SJSA1 (cell line): ENCODE measurements at places on chromosomes 3 and 15. TPM values are rescaled to one million over a fixed set of nuclear protein-coding genes. Genes with fewer than 3 reads are reported as not detected.

CCR8 gene
- not detected in 2 replicates for total RNA-seq

- DNase-seq = no peak
Measured at GRCh38 chr3:19808834-19809233, 125.2 kb downstream of the EFHB start.

DNA sequence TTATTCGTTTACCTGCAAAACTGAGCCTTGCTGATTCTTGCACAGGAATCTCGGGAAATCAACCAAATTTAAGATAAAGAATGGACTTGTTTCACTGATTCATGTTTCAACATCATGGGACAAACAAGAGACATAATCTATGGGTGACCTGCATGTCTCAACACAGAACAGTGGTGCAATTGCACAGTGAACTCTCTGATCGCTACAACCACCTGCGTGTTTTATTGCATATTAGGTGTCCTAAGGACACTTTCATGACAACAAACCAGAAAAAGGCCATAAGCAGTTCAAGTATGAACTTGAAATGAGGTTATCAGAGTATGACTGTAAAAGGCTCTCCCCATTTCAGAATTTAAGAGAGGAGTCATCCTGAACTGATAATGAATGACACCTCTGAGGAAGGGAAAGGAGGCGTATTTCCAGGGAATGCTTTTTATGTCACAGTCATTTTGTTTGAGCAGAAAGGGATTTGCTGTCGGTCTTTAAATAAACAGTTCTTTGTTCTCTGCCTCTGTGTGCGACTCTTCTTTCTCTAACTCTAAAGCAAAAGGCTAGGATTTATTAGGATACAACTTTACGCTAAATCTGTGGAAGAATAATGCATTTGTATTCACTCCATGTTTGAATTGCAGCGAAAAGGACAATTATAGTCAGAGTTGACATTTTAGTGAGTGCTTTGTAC lies 167.2 kb downstream of the RBMS3 start:
- no peak for DNase-seq

- no peak for DNase-seq
Measured at GRCh38 chr3:45065373-45065720, 39.2 kb downstream of the CLEC3B start.

PLXNA1 gene
- 28.7 and 44.4 TPM in 2 replicates for total RNA-seq

ADAMTS9 gene
- 4.0 and 5.6 TPM in 2 replicates for total RNA-seq

PLSCR2 gene
- total RNA-seq = not detected in 2 replicates

DNA sequence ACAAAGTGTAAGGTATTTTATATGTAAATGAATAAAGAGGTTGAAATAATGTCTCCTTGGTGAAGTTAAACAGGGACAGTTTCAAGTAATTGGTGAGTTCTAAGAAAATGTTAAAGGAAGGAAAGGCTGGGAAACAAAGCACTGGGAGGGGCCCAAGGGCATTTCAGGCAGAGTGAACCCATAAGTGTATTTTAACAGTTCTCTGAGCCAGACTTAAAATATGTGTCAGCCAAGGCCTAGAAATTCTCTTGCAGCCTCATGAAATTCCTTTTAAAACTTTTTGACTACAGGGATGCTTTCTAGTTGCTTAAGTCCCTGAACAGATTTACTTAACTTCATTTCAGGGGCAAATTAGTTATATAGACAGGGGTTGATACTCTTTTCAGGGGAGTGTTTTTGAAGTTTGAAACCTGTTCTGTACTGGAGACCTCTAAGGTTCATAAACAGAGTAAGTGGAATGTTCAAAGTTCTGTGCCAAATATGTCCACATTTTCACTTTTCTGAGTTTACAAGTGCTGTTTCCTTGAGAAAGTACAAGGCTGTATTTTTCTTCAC lies 77.6 kb downstream of the GALK2 start:
- DNase-seq = no peak

GRCh38 chr15:73716417-73716816 lies 32.2 kb downstream of the CD276 start:
- no peak for DNase-seq

NDN gene
- 41.2 and 41.5 TPM in 2 replicates for total RNA-seq

- no peak for DNase-seq
Measured at GRCh38 chr3:151539599-151539998, 78.7 kb upstream of the IGSF10 start.

APOD gene
- not detected in 2 replicates for total RNA-seq

DNA sequence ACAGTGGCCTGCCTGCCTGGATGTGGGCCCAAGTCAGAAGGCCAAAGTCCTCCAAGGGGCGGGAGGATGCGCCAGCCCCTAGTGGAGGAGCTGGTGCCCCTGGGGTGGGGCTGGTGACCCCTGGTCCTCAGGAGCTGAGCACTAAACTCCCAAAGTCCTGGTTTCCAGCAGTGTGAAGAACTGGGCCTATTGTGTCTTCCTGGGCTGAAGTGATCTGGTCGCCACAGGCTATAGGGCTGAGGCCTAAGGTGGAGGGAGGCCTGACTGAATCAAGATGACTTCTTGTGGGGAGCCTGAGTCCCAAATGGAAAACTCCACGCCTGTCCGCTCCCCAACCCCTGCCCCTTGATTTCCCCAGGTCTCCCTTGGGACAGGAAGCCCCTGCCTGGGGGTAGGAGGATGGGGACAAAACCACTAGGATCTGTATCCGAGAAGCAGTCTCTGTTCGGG lies 753 bp upstream of the FES start:
- DNase-seq = no peak

TRH gene
- not detected in 2 replicates for total RNA-seq

DNA sequence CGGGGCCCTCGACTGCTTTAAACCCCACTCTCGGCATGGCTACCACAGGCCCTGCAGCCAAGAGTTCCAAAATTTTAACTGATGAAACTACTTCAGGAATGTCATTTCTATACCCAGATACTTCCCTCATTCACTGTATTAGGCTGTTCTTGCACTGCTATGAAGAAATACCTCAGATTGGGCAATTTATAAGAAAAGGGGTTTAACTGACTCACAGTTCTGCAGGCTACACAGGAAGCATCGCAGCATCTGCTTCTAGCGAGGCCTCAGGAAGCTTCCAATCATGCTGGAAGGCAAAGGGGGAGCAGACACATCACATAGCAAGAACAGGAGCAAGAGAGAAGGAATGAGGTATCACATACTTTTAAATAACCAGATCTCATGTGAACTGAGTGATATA lies 21.6 kb upstream of the ALCAM start:
- no peak for DNase-seq

GHRL gene
- total RNA-seq = 0.21 TPM in 1 of 2 replicates, not detected in the other

DNA sequence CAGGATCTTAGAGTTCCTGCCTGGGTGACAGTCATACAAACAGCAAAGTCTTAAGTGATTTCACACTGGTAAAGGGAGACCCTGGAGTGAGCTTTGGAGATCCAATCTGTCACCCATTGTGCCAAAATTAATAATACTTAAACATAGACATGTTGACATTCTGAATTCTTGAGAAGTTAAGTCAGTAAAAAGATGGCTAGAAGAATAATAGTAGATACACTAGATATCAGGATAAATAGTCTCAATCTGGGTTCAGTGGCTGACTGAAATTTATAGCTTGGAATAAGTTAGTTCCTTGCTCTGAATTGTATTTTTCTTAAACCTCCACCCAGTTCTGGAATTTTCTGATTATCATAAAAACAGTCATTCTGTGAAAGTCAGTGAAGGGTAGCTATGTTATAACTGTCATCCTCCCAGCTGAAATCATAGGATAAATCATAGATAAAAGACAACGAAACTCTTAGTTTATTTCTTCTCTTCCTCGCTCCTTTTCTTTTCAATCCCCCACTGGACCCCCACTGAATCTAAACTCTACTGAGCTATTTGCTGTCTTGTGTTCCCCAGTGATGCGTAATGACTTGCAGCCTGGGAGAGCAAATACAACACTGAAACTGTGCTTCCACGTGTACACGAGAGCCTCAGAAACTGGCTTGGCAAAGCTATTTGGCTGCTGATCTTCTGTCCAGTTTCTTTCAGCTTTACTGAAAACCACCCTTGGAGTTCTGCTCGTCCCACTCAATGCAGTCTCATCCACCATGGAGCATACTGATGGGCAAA lies 175.4 kb upstream of the TP63 start:
- no peak for DNase-seq

PRSS50 gene
- total RNA-seq = not detected in 2 replicates

GRCh38 chr15:43943511-43943910 lies 116.7 kb downstream of the WDR76 start:
- no peak for DNase-seq

DNA sequence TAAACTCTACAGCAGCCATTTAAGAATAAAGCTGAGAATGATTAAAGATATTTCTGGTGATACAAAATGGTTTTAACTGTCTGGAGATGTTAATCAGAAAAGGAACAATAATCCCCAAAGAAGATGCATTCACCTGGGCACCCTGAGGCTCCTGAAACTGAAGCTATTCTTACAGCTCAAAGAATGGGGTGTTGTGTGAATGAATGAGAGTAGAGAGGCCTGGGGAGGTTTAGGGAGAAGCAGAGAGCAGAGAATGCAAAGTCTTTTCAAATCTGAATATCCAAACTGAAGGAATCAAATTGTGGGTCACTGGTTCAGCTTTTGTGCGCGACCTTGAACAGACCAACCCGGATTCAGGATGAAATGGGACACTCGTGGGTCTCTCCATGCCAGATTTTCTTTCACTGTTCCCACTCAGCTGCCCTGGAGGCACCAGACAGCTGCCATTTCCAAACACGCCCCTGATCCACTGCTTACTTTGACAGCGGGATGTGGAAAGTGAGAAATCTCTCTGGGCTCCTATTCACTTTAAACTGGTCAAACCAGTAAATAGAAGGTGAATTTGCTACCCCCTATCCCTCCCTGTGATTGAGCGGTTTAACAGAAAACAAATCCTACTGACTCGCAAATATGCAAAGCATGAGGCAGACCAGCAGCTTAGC lies 485.5 kb upstream of the THBS1 start:
- DNase-seq = no peak

DNA sequence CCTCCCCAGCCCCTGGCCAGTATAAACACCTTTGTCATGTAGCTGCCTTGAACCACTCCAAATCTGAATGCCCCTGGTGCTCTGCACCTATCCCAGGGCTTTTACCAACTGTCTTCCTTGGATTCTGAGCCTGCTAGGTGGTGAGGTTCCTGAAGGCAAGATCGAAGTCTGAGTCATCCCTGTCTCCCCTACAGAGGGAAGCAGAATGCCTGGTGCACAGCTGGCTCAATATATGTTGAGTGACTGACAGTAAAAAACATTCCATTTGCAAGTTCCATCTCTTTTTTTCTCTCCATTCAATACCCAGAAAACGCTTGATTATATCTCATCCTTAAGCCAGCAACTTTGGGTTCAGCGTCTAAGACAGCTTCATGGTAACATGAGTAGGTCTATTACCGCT lies 24.7 kb downstream of the SLC24A1 start:
- DNase-seq = no peak
